ENCODE measurements at places on chromosomes 6 and 20.

GRCh38 chr6:109304284-109305015 lies 77.8 kb downstream of the CD164 start:
- DNase-seq, result no peak

DNA sequence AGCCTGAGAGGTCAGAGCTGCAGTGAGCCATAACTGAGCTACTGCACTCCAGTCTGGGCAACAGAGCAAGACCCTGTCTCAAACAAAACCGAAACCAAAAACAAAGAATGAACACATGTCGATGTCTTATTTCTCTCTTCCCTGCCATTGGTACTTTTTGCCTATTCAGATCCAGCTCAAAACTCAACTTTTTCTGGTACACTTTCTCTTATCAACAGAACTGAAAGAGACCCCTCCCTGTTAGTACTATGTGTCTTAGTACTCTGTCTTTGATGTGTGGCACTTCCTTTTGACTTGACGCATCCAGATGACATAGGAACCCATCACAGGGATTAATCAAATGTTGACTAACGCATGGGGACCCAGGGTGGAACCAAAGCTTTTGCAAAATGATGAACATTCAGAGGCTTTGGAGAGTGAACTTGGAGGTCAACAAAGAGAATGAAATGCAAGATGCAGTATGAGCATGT lies 44.8 kb downstream of the AKAP12 start:
- no peak for DNase-seq

- DNase-seq, result no peak
Measured at GRCh38 chr20:2889209-2889608, 15.9 kb downstream of the PTPRA start.

DNA sequence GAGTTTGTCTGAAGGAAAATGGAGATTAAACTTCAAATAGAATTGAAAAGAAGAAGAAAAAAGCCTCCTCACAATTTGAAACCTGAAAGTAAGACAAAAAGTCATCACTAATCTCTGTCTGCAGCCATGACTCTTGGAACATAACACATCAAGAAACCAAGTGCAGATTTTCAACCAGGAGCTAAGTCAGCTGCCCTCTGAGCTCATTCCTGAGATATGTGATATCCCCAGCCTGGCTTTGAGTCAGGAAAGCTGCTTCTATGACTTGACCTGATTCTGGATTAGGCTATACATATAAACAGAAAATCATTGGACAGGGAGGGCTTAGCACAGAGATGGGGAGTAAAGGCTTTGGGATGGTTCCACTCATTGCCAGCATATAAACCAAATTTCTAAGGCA lies 891.4 kb downstream of the TFAP2A start:
- DNase-seq, result peak; percentile 58

DNA sequence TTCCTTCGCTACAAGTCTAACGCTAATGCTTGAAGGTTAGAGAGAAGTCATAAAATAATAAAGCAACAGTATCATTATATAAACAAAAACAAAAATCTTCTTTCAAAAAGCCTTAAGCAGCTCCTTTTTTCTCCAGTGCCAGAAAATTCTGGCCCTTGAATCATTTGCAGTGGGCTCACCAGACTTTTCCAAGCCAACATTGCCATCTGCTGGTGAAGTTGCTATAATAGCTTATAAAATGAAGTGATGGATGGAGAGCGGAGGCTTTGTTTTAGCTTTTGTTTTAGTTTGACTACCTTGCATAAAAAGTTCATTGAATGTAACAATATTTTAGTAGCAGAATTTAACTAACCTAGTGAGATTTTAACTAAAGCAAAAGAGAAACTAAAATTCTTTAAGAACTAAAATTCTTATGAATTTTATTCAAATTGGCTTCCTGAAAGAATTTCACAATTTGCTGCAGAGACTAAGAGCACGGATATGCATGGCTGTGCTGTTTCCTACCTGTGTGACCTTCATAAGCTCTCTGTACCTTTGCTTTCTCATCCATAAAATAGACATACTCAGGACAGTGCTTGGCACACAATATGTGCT lies 44.8 kb upstream of the SLC2A12 start:
- DNase-seq, result peak; percentile 45

GRCh38 chr6:154258064-154258757 lies 98.4 kb downstream of the IPCEF1 start:
- DNase-seq, result no peak

DNA sequence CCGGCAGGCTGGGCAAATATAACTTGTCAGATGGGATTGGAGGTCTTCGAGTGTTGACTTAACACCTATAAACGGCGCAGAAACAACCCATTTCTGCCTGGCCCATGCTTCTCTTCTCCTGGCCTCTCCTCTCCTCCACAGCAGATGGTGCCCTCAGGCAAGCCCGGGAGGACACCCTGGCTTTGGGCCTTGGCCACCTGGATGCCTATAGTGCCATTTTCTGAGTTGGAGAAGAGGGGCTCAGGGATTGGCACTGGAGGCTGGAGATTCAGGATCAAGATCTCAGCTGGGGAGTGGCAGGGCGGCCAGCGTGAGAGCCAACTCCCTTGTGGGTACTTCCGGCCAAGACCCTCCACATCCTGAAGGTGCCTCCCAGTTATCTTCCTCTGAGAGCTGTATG lies 211.9 kb upstream of the PMEPA1 start:
- no peak for DNase-seq

DNA sequence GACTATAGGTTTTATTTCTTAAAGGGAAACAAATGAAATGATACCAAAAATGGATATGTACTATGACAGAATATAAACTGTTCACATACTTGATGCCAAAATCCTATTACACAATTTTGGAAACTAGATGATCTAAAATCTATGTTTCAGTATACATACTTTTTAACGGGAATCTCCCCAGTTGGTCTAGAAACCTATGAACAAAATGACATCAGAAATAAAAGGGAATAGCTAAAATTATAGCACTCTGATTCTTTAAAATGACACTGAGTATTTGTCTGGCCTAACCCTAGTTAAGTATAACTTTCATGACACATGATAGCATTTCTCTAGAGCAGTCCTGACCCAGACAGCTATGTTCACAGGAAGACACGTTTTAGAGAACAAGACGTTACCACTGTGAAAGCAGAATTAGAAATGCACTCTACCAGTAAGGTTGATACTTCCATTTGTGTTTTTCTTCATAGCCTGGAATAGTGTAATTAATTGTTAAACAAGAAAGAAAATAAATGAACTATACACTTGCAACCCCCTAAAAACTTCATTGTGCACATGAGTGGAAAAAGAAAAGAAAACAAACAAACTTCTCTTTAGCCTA lies 3.3 kb downstream of the OSER1 start:
- no peak for DNase-seq

DNA sequence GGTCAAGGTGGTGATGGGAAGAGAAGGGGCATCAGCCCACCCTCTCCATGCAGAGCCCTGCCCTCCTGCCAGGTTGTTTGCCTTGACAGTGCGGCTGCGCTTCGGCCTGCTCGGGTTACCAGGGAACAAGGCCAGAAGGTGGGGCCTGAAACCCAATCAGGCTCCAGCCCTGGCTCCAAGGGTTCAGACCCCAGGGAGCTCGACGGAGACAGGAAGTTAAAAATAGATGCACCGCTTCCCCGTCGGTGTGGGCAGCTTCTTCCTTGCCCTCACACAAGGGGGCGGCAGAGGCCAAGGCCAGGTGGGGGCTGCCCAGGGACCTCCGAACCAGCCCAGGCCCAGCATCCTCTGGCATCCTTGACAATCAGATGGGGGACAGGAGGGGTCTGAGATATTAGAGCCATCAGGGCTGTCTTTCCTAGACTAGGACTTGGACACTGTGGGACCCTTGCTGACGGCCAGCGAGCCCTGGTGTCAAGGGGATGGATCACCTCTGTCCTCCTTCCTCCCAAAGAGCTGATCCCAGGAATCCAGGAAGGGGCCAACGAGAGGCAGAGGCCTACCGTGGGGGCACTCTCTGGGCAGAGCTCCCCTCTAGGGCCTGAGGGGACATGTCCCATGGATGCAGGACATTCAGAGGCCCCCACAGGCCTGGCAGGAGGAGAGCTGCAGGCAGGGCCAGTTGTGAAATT lies 65.2 kb downstream of the RIPOR3 start:
- DNase-seq, result no peak

DNA sequence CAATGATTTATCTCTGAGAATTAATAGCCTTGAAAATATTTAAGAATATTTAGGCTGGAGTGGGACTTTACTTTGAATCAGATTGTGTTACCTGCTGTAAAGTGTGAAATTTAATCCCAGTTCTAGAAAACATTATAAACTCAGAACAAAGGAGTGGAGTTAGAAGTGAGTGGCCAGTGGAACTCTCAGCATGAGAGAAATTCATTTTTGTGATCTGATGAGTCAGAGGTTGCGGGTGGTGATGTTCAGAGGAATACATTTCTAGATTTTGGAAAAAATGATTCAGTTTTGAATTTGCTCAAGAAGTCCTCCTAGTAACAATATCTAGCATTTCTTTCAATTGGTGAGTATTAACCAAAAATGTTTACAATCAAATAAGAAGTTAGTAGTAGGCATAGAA lies 167.5 kb downstream of the ZFAND3 start:
- DNase-seq, result peak; percentile 41

- no peak for DNase-seq
Measured at GRCh38 chr20:10079964-10080363, 45.2 kb downstream of the ANKEF1 start.

GRCh38 chr6:73802366-73802765 lies 106.4 kb downstream of the CD109 start:
- no peak for DNase-seq

DNA sequence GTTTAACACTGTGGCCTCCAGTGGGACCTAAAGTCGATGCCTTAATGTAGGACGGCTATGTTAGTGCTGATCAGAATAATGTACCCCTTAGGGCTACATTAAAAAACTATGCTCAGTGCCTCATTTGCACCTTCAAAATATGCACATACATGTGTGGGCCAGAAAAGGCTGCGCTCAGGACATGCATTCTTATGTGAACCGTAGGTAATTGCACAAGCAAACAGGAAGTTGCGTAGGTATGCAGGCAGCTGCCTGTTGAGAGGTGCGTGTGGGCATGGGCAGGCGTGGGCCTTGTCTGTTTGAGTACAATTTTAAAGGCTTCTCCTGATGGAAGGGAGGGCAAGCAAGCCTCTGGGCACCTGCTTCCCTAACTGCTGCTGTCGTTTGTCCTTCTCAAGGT lies 116.2 kb upstream of the JAG1 start:
- DNase-seq, result no peak

- DNase-seq, result no peak
Measured at GRCh38 chr6:84615113-84615850, 149.1 kb downstream of the TBX18 start.

DNA sequence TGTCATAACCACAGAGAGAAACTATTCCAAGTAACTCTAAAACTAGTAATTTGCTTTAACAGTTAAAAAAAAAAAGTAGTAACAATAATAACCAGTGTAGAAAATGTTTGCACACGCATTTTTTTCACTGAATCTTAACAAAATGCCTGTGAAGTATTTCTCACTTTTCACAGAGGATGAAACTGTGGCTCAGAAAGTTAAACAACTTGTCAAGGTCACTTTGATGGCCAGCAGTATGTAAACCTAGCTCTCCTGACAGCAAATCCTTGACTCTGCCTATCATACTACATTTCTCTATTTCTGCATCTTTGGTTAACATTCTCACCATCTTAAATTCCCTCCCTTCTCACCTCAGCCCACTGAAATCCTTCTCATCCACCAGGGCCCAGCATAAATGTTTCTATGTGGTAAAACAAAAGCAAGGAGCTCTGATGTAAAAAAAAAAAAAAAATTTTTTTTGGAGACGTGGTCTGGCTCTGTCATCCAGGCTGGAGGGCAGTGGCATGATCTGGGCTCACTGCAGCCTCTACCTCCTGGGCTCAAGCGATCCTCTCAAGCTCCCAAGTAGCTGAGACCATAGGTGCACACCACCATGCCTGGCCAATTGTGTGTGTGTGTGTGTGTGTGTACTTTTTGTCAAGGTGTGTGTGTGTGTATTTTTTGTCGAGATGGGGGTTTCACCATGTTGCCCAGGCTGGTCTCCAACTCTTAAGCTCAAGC lies 26.1 kb upstream of the ZC3H12D start:
- no peak for DNase-seq

DNA sequence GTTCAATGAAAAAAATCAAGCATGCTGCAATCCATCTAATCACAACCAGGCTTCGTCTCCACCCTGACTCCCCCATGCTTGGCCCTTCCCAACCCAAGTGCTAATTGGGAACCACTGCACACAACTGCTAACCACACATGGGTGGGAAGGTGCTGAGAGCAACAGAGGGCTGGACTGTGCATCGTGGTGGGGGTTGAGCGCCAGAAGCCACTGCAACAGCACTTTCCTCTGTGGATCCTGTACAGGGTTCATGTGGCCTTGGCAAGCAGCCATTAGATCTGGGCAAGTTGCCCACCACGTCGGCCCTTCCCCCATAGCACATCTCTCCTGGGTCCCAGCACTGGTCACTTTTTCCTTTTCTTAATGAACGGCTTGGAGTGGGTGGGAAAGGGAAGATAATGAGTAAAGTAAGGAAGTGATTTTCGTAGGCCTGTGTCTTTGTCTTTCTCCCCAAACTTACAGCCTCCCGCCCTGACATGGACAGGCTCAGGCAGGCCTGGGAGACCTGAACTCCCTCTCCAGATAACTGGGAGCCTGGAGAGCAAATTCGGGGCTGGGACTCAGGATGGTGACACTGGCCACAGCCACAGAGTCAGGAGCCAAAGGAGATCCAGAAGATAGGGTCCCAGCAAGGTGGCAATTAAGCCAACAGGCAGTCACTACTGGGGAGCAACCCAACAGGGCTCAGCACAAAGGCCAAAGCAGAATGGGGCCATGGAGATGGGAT lies 34.4 kb upstream of the MRPS10 start:
- no peak for DNase-seq

GRCh38 chr6:115120391-115120790 lies 777.6 kb upstream of the HS3ST5 start:
- no peak for DNase-seq

- DNase-seq, result no peak
Measured at GRCh38 chr20:58908221-58908620, 55.7 kb downstream of the GNAS start.

DNA sequence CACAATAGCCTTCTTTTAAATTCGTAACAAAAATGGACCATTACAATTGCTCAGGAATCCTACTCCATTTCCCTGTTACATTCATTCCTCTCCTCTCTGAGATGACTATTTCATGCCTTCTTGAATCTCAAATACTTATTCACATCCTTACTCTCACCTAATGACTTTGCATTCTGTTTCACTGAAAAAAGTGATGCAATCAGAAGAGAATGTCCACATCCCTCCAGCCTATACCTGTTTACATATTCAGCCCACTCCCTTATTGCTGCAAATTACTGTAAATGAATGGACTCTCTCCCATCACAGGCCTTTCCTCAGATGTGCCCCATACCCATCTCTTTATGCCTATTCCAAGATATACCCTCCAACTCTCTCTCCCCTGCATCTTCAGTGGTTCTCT lies 8.6 kb downstream of the TAAR1 start:
- no peak for DNase-seq

DNA sequence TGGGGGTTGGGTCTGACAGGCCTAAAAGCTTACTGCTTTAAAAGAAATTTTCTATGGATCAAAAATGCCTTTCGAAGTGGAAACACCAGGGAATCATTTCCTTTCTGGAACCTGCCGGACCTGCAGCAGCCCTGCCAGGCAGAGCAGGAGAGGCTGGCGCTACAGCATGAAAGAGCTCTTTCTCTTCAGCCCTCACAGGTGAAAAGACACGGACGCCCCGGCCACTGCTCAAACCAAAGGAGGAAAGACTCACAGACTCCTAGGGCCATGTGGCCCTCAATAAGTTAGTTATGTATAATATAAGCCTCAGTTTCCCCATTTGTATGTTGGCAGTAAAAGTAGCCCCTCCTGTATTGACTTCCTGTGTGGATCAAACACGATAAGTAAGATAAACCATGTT lies 8.3 kb downstream of the SCML4 start:
- DNase-seq, result no peak

- no peak for DNase-seq
Measured at GRCh38 chr6:119476554-119476953, 127.0 kb upstream of the MAN1A1 start.

Measured in HS-27A (cell line).